ENCODE measurements at places on chromosomes 1 and 21.

DNA sequence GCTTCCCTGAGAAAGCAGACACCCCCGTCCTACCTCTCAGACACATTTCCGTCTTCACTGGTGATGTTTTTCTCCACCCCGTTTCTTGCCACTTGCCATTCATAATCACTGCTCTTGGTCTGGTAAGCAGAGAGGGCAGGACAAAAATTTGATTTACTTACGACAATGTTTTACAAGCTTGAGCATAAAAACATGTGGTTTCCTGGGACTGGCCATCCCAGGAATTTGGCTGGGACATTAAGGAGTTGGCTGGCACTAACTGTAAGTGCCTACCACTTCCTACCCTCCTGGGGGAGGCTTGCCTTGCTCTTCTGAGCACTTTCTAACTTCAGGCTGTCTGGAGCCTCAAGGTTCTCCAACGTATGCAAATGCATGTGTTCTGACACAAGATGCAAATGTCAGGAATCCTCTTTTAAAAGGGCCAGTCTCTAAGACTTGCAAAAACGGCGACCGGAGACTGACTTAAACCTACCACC, 24.2 kb downstream of the ZBTB18 start:
- DNase-seq: no peak

GRCh38 chr1:160905617-160905989, 20.6 kb upstream of the ITLN1 start:
- no peak for DNase-seq

- no peak for DNase-seq
Measured at GRCh38 chr21:45415943-45416611, 11.1 kb downstream of the COL18A1 start.

DNA sequence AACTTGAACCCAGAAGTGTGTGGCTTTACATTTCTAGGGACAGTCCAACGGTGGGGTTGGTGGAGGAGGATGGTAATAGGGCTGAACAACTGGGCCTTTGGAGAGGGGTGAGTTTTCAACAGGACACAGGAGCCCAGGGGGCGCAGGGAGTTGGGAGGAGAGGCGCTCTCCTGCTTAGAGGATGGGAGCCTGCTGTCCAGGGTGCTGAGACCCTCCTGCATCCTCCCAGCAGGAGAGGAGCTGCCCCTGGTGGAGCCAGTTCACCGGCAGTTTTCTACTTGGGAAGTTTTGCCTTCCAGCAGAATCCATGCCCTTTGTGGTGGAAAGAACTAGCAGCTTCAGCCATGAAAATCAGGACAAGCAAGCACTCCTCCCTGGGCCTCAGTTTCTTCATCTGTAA, 8.6 kb downstream of the KCNC4 start:
- no peak for DNase-seq

DNA sequence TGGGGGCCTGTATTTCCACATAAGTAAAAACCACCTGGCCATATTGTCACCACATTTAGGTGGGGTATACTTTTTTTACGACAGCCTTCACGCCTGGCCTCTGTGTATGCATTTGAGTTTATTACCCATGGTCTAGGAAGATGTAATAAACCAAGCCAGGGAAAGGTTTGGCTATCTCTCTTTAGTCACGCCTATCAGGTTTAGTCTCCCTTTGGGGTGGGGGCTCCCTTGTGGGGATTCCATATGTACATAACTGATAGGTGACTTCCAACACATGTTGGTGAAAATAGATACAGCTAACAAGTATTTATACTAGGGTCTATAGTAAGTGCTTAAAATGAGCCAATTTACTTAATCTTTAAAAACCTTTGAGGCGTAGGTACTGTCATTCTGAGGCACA, 4.2 kb downstream of the YBX1 start:
- DNase-seq: no peak

DNA sequence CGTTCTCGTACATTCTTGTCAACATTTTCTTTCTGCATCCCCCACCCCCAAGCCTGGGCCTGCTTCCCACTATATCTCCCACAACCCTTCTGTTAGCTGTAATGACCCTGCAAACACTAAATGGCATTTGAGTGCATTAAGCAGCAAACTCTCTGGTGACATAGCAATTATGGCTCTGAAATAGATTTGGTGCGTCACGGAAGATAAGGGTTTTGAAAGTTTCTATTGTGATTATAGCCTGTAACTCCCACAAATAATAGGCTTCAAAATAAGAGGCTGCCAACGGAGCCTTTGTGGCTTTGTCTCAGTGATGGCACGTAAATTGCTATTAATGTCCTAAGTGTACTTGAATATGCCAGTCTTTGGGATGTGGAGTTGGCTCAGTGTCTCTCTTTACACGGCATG, 277.6 kb downstream of the PBX1 start:
- peak; percentile 15 for DNase-seq

DNA sequence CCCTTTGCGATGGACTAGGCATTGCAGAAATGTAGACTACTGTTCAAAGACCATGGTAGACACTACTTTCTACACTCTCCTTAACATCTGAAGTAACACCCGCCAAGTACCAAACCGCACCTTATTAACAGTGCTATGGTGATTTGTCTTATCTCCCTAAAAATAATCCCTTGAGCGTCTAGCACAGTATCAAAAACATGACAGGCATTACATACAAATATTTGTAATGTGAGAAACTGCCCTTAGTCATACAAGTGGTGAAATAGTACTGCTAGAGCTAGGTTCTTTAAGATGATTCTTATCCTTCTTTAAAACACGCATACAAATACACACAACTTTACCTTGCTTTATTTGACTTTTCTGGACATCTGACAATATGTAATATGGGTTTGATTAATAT, 27.2 kb downstream of the PUM1 start:
- no peak for DNase-seq

DNA sequence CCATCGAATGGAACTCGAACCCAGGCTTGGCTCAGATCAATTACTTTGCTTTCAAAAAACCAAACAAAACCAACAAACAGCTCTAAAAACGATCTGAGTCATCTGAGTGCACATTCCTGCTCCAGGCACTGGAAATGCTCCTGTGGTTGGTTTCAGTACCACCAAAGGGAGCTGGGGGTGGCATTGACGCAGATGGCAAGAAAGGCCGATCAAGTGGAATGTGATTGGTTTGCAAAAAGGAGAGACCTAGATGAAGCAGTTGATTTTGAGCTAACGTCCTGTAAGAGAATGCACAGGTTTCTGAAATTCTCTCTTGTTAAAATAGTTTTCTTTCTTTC, 39.5 kb downstream of the PIK3CD start:
- no peak for DNase-seq

DNA sequence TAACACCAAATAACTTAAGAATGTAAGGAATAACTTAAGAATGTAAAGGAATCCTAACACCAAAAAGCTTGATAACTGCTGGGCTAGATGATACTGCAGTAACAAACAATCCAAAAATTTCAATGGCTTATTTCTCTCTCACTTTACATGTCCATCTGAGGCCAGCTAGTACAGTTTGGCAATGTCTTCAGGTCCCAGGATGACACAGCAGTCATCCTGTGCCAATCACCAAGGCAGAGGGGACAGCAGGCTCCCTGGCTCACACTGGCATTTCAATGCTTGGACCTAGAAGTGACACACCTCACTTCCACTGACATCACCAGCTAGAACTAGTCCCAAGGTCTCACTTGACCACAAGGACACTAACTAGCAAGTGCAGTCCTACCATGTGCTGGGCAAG, 15.3 kb downstream of the DNAJC11 start:
- no peak for DNase-seq

DNA sequence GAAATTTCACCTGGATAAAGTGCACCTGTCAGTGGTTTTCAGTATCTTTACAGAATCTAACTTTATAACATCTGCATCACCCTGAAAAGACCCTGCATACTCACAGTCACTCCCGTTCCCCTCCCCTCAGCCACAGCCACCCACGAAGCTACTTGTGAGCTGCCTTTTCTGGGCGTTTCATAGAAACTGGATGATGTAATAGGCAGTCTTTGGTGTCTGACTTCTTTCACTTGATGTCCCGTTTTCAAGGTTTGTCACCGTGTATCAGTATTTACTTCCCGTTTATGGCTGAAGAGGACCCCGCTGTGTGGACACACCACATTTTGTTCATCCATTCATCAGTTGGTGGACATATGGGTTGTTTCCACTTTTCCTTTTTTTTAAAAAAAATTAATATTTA, 47.8 kb upstream of the LRRC3 start:
- DNase-seq: no peak

DNA sequence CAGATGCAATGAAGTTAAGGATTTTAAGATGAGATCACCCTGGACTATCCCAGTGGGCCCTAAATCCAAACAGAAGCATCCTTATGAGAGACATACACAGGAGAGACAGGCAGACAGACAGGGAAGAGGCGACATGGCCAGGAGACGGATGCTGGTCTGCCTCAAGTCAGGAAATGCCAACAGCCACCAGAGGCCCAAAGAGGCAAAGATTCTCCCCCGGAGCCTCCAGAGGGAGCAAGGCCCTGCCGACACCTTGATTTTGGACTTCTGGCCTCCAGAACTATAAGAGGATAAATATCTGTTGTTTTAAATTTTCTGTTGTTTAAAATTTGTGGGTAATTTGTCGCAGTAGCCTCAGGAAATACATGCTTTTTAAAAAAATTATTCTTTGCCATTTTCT, 116.4 kb downstream of the GLIS1 start:
- no peak for DNase-seq

GRCh38 chr1:21927533-21928237, 9.4 kb downstream of the HSPG2 start:
- no peak for DNase-seq

GRCh38 chr1:93450321-93450720, 2.4 kb downstream of the FNBP1L start:
- DNase-seq: no peak

DNA sequence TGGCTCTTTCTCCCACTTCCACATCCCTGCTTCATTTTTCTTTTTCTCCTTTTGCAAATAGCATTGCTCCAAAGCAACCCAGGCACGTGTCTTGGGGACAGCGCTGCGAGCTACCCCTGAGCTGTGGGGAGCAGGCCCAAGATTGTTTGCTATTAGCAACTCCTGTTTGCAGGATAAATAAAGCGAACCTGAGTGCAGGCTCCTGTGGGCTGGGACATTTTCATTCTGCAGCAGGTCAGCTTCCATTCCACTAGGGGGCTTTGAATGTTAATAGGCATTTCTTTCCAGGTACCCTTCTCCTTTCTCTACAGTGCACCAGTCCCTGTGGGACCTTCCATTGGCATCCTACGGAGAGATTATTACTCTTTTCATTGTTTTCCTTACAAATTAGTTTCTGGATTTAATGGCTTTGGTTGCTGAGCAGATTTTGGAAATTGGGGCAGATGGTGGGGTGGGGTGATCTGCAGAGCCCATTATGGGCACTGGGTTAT, 54.0 kb downstream of the OLFML3 start:
- no peak for DNase-seq

DNA sequence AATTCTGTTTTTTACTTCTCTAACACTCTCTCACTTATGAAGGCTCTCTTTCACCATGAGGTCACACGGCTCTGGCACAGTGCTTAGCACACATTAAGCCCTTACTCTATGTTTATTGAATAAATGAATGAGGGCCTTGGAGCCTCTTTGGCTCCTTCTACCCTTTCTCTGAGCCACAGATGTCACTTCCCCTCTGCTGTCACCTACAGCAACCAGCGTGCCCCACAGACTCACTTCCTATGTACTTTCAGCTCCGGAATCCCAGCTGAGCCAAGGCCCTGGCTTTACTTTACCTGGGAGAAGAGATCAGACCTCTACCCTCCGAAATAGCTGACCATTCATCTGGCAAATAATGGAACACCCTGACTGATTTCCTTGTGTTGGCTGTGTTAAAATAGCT, 53.7 kb upstream of the HMCN1 start:
- DNase-seq: no peak

GRCh38 chr1:66641891-66642473, 108.0 kb downstream of the SGIP1 start:
- DNase-seq: no peak

- no peak for DNase-seq
Measured at GRCh38 chr1:154707901-154708463, 100.0 kb upstream of the ADAR start.

DNA sequence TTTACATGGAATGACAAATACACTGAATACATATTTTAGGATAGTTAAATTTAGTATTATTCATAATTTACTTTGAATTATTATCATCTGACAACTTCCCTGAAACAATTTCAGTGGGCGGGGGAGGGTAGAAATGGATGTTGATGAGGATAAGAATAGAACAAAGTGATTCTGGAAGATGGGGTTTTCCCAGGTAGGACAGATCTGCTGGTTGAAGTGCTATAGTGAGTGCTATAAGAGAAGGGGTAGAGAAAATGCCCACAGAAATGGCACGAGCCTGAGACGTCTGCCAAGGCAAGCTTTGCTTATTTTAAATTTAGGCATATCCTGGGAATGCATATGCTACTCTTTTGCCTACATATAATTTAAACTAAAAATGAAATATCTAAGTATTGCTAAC, 3.2 kb downstream of the CFH start:
- no peak for DNase-seq

GRCh38 chr1:96978901-96979300, 257.3 kb downstream of the PTBP2 start:
- DNase-seq: no peak

- no peak for DNase-seq
Measured at GRCh38 chr1:150261367-150261766, 3.8 kb downstream of the CA14 start.

- no peak for DNase-seq
Measured at GRCh38 chr21:17139696-17140095, 373.1 kb upstream of the CXADR start.

GRCh38 chr1:167454894-167455785, 63.2 kb downstream of the CD247 start:
- peak; percentile 22 for DNase-seq

DNA sequence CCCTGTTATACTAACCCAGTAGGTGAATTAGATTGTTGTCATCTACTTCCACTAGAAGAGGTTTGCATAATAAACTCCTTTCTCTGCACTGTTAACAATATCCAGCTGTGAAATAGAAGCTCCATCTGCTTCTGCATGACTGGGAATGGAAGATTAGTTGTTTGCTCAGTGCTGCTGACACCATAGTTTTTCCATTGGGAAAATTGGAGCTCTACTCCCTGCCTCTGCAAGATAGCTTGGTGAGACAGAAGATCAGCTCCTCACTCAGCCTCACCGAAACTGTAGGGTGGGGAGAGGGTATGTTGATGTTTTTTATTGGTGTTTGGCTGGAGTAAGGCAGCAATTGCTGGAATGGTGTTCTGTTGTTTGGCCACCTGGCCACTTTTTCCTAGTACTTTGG, 331.6 kb upstream of the ADAMTS5 start:
- DNase-seq: no peak

GRCh38 chr1:232404981-232405731, 224.8 kb downstream of the SIPA1L2 start:
- no peak for DNase-seq

- DNase-seq: no peak
Measured at GRCh38 chr1:35642471-35642955, 1.2 kb upstream of the PSMB2 start.

- DNase-seq: no peak
Measured at GRCh38 chr1:55898181-55898580, 681.2 kb downstream of the PLPP3 start.

DNA sequence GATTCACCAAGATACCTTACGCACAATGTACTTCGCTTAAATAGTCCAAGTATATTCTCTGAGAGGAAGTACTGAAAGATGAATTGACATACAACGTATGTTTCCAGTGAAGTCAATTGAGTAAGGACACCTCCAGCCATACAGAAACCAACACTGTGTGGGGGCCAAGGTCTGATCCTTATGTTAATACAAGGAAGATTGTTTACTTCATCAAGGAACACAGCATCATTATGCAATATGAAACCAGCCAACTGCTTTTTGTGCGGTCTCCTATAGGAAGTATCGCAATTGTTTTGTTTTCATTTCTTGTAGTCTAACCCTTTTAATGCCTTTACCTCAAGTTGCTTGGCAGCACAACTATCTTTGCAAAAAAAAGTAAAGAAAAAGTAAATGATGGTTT, 28.2 kb upstream of the TEKT2 start:
- no peak for DNase-seq

Data from globus pallidus (tissue), 1 donor.